ENCODE measurements at places on chromosomes 4 and X.

GRCh38 chr4:6657242-6658208 is 17.0 kb downstream of the MRFAP1 start:
- DNase-seq = no peak

GRCh38 chr4:29259556-29259955 is 1460.6 kb upstream of the PCDH7 start:
- peak; percentile 34 for DNase-seq

DNA sequence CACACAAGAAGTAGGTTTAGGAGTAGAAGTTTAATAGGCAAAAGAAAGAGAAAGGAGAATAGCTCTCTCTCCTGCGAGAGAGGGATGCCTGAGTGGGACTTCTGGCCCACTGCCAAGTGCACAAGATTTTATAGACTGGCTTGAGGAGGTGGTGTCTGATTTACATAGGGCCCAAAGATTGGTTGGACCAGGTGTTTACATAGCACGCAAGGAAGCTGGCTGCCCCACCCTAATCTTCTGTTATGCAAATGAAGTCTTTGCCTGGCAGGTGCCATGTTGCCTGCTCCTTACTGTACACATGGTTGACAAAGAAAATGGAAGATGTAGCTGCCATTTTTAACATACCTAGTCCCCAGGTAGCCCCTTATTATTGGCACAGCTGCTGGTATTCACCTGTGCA is 170.8 kb upstream of the GATB start:
- no peak for DNase-seq

GRCh38 chrX:25011589-25012432 is 4.0 kb downstream of the ARX start:
- DNase-seq = no peak

- no peak for DNase-seq
Observed at GRCh38 chrX:31232506-31232905, 160.7 kb upstream of the FTHL17 start.

GRCh38 chrX:155632431-155633100 is 19.8 kb upstream of the TMLHE start:
- DNase-seq = no peak

- DNase-seq = no peak
Observed at GRCh38 chr4:90769251-90769650, 642.1 kb downstream of the CCSER1 start.

DNA sequence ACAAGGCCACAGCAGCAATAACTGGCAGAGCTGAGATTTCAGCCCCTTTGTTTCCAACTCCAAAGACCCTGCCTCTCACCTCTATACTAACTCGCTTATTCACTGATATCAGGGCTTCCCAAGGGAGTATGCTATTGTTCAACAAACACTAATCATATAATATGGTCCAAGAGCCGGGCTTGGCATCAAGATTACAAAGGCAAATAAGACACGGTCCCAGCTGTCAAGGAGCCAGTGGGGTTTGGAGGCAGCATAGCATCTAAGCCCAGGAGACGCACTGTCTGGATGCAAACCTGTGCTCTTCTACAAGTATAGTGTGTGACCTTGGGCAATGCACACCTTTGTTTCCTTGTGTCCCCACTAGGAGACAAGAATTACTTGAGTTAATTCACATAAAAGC is 28.7 kb downstream of the PAPSS1 start:
- DNase-seq = no peak

GRCh38 chr4:3413675-3414420 is 27.9 kb upstream of the HGFAC start:
- DNase-seq = no peak

DNA sequence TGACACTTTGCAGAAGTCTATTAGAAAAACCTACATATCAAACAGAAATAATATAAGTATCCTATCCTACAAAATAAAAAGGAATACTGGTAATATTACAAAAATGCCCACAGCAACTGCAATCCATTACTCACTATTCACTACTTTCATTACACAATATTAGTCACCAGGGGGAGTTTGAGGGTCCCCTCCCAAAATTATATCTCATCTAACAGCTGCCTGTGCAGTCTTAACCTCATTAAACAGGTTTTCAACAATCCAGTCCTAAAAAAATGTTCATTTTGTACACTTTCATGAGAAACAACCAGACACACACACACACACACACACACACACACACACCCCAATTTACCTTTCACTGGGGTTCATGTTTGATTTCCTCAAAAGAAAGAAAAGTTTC is 2.9 kb downstream of the CLOCK start:
- peak; percentile 74 for DNase-seq

DNA sequence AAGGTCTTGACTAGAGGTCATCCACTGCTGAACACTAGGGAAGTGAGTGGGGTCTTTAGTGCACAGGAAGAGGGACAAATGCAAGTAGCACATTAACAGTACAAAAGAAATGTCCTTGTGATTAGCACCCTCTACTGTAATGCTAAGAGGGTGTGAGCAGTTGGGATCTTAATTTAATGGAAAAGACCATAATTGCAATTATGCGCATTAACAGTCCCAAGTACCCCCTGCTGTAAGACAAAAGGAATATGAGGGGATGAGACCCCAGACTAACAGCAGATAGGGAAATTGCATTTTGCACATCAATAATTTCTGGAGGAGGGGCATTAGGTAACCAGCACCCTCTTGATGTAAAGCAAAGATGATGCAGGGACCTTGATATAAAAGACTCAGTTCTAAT is 285.0 kb downstream of the CHIC1 start:
- no peak for DNase-seq

- peak; percentile 84 for DNase-seq
Observed at GRCh38 chrX:135086197-135086854, 34.0 kb downstream of the ETDB start.

GRCh38 chrX:151724563-151725337 is 8.9 kb downstream of the FATE1 start:
- DNase-seq = no peak

- no peak for DNase-seq
Observed at GRCh38 chrX:111375747-111376146, 36.2 kb downstream of the DCX start.

DNA sequence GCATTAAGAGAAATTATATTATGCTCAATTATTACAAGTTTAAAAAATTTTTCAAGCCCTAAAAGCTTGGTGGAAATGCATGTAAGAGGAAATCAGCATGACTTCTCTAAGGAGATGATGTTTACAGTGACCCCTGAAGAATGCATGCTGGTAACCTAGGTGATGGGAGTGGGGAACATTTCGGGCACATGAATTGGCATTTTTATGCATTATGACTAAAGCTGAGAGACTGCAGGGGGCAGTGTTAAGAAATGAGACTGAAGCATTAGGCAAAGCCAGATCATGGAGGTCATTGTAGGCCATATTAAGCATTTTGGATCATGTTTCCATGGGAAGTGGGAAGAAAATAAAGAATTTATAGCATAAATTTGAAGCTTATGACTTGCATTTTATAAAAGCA is 421.3 kb downstream of the FAT4 start:
- DNase-seq = peak; percentile 44

DNA sequence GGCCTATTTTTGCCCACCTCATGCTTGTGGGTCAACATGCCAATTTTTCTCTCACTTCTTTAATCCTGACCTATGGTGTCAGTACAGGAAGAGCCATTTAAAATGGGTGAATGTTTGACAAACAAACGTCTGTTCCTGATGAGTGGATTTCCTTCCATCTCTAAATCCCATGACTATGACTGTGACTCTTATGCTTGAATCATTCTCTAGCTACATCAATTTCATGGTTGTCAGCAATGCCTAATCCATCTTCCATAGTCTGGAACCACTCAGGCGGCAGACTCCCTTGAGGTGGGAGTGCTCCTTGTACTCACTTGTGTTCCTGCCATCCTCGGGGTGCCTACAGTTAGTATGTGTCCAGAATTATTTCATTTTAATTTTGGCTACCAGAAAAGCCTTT is 194.9 kb upstream of the RPS6KA3 start:
- DNase-seq = peak; percentile 25

DNA sequence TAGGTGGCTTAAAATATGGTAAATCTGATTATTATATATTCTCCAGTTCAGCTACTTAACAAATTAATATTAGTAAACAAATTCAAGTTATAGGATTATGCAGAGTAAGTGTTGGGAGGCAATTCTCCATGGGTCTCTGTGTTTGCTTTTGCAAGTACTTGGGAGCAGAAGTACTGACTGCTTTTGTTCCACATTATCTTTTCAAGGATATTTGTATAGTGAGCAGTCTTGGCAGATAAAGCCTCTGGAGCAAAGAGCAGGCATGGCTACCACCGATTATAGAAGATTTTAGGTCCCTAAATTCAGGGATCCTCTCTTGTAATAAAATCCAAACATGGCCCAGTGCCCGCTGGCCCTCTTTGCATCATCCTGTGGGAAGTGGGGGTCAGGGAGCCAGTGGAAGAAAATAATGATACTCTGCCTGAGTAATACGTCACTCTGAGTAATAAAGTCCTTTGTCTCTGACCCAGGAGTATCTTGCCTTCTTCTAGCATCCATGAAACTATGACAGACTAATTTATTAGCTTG is 23.2 kb downstream of the NDNF start:
- peak; percentile 30 for DNase-seq

- no peak for DNase-seq
Observed at GRCh38 chrX:40579141-40579540, 1.6 kb upstream of the ATP6AP2 start.

DNA sequence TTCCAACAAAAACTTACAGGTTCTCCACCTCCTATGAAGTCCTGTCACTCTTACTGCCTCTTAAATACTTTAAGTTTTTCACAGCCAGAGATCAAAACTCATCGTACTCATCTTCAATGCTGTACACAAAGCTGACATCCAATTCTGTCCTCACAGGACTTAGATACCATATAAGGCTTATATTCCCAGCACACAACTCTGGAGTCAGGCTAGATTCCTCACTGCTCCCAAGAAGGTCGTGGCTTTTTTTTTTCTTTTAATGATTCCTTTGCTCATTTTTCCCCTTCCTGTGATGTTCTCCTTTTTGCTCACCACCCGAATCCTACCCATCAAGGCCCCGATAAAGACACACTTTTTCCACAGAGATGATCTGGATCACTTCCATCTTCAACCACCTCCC is 914 bp downstream of the TRAPPC2 start:
- DNase-seq = no peak

- no peak for DNase-seq
Observed at GRCh38 chr4:1075809-1076699, 37.3 kb downstream of the RNF212 start.

DNA sequence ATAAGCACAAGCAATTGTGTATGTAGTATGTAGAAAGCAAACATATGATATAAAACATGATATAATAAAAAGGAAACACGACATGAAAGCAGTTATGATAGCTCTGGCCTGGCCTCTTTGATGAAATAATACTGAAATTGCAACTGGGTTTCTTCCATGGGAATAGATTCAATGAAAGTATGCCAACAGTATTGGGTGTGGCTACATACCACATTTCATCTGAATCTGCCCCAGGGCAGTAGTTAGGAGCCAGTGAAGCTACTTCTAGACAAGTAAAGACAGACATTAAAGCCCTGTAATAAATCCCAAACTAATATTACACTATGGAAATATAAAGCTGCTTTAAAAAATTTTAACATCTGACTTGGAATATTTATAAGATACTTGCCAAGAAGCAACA is 207.3 kb downstream of the FBXW7 start:
- DNase-seq = peak; percentile 85

GRCh38 chrX:30806187-30806728 is 82.8 kb downstream of the TAB3 start:
- no peak for DNase-seq

DNA sequence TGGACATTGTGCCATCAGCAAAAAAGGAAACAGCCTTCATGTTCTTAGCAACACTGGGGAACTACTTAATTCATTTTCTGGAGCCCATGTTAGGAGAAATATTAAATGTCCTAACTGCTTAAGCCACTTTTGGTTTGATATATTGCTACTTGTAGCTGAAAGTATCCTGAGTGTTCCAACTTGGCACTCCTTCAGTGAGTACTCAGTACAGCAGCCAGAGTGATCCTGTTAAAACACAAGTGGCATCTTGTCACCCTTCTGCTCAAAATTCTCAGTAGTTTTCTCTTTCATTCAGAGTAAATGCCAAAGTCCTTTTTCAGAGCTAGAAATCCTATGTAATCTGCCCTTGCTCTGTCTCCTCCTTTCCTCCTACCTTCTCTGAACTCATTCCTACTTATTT is 522.0 kb downstream of the GRID2 start:
- no peak for DNase-seq

DNA sequence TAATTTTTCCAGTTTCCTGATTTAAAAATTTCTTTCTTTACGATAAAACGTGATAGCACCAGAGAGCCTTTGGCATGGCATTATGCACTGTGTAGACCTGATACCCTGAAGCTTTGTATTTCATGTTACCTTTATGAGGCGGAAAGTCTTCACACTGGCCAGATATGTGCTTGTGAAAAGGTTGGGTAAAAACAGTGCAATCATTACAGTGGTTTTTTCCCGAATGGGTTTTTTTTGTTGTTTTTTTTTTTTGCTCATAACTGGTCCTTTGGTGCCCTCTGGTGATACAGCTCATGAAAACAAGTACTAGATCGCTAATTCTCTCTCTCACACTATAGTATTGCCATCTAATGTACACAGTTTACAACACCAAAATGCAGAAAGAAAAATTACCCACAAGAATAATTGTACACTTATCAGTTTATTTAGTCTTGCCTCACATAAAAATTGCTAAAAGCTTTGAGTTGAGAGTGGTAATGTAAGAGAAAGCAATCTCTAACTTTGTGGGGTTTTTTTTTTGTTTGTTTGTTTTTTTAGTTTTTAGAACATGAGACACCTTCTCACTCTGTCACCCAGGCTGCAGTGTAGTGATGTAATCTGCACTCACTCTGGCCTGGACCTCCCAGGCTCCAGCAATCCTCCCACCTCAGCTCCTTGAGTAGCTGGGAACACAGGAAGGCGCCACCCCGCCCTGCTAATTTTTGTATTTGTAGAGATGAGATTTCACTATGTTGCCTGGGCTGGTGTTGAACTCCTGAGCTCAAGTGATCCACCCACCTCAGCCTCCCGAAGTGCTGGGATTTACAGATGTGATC is 21.3 kb downstream of the SPCS3 start:
- peak; percentile 52 for DNase-seq

- DNase-seq = no peak
Observed at GRCh38 chr4:13483136-13483767, 888 bp downstream of the RAB28 start.

DNA sequence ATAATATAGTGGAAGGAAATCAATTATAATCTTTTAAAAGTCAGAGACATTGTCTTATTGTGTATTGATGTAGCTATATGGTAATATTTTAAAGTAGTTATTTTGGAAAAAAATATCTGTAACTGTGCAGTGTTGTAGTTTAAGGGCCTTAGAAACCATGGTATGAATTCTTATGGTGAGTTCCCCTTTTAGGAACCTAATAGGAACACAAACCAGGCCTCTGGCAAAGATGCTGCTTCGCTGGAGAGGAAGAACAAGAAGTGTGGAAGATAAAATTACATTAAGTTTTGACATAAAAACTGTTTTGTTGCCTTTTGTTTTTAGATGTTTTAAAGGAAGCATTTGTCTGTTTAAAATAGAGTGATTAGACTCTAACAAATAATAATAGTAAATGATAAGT is 10.9 kb upstream of the TMPRSS11D start:
- no peak for DNase-seq

Measured in PC-3 (cell line).